ENCODE measurements at places on chromosomes 3 and 15. TPM values are rescaled to one million over a fixed set of nuclear protein-coding genes. Genes with fewer than 3 reads are reported as not detected.

DNA sequence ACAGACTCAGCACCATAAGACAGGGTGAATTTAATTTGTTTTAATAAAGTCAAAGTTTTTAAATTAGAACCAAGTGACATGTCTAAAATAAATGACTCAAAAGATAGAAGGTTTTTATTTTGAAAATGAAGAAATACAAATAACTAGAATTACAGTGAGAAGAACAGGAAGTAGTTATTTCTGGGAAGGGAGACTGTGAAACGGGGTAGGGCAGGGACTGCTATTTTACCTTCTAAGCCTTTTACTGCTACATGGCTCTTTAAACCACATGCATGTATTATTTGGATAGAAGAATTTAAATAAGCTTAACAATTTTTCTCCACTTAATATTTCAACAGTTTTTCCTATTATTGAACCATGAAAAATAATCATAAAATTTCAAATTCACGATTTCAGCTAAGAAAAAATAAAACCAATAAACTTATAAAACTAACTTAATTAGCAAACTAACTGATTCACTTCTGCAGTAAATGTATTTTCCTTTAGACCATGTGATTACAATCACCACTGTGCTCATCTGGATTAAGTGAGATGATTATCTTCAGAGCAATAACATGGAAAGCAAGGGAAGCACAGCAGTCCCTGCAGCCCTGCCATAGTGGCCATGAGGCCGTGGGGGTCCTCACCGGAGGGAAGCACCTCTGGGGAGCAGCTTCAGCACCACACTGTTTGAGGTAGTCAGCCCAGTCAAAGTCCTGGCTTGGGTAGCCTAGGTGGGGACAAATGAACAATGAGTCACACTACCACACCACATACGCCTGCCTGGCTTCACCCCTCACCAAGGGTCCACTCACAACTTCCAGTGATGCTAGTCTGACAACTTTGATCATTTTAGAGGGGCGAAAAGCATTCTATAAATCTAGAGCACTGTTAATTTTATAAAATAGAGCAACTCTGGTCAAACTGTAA is 28.3 kb upstream of the STIMATE start:
- no peak for DNase-seq

DNA sequence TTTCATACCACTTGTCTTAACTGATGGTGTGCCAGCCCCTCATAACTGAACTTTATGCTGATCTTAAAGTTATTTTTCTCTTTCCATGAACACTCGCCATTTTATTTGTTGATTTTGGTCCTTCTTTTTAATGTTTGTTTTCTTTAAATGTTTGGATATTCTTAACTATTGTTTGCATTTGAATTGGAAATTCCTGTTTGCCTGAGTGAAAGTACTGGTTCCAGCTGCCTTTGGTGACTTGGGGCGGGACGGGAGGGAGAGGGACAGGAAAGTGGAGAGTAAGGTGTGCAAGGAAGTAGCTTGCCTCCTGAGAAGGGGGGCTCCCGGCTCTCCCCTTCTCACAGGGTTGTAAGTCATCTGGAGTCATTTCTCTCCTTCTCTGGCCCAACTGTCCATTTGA is 287.1 kb upstream of the PPP2R3A start:
- no peak for DNase-seq

GRCh38 chr3:105399611-105400010 is 32.9 kb downstream of the ALCAM start:
- DNase-seq = peak; percentile 66

- DNase-seq = peak; percentile 91
These were observed 45.8 kb downstream of the MITF start for GRCh38 chr3:69784954-69785514.

DNA sequence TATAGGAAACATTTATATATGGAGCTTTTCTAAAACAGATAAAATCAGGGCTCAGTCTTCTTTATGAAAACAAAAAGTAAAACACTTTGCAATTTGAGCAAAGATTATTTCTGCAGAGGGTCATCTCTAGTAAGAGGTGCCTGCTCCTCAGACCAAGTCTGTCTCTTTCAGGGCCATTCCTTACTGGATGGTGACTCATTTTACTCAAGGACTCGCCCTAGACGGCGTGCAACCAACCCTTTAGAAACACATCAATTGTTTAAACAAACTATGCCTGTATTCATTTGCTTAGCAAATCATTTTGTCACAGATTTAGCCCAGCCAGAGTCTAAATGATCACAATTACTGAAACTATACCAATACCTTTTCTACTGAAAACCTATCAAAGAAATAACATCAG is 242.8 kb upstream of the ICE2 start:
- DNase-seq = peak; percentile 2

DNA sequence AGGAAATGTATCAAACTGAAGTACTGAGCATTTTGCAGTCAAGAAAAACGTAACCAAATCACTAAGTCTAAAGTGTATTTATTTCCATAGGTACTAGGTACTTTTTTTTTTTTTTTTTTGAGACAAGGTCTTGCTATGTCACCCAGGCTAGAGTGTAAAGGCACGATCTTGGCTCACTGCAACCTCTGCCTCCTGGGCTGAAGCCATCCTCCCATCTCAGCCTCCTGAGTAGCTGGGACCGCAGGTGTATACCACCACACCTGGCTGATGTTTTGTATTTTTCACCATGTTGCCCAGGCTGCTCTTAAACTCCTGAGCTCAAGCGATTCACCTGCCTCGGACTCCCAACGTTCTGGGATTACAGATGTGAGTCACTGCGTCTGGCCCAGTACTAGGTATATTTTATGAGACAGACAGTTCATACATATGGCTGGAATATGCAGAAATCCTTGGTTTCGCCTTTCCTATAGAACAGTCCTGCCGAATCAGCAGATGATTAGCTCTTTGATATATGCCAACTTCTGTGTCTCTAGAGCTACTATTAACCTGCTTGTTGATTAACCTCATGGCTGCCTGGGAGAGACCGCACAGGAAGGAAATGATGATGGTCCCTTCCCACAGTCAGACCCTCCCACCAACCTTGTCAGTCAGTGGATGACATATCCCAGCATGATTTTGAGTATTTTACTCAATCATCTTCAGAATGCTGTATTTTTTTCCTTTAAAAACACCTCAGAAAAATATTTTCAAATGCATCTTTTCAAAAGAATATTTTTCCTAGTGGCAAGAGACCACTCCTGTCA is 32.3 kb downstream of the TMOD3 start:
- no peak for DNase-seq

- peak; percentile 33 for DNase-seq
These were observed 169.1 kb downstream of the TPRG1 start for GRCh38 chr3:189340680-189341460.

DNA sequence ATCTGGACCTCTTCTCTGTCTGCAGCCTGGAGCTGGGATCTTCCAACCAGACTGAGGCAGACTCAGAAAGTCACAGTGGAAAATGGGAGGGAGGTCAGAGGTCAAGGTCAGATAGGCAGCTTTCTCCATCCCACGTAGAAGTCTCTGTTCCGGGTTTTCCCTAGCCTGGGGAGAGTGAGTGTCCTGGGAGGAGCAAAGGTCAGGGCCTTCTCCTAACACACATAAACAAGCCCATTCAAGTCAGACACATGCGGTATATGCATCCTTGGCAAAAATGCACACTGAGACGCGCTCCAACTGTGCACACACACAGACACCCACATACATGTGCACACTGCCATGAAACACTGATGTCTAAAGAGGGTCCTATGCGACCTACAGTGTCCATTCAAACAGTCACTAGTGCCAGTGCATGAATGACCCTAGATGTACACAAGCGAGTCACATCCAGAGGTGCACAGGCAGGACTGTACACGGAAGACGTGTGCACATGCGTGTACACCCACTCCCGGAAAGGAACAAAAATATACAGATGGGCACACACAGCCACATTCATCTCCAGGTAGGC is 681 bp downstream of the TWF2 start:
- peak; percentile 30 for DNase-seq

DNA sequence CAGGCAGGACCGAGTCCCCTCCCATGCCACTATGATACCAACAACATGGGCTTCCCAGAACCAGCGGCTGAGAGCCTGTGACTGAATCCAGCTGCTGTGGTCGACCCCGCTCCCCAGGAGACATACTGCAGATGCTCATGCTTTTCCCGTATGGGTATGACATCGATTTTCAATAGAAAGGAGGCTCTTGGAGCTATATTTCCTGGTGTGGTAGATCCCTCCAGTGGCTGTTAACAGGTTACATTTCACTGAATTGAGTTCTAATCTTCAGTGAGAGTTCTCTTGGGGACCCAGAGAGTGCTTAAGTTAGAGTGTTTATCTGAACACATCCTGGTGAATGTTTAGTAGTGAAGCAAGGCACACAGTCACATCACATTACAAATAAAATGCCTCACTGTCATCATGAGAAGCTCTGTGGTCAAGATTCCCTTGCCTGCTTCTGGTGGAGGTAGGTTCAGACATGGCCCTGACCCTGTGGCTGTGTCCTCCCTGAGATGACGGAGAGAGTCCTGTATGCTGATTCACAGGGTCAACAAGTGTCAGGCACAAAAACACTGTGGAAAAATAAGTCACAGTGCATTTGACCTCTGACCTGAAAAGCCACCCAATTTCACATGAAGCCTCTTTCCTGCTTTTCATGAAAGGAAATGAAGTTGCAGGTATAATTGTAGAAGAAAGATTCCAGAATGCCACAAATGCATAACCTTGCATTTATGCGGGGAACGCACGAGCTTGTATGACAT is 110.9 kb downstream of the GABRG3 start:
- DNase-seq = no peak

GRCh38 chr3:144626835-144627234 is 655.2 kb downstream of the DIPK2A start:
- DNase-seq = no peak

DNA sequence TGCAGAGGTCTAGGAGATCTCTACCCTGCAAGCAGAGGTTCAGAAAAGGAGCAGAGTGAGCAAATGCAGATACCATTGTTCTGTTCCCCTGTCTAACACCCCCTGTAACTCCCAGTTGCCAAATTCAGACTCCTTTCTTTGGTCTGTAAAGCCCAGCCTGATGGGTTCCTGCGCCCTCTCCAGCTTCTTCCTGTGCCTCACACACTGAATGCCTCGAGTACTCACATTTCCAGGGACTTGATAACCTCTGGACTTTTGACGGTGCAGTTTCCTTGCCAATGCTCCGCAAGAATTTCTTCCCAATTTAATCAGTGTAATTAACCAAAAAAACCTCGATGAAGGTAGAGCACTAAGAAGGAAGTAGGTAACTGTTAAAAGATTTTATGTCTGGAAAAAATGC is 19.3 kb downstream of the PDE8A start:
- no peak for DNase-seq

DNA sequence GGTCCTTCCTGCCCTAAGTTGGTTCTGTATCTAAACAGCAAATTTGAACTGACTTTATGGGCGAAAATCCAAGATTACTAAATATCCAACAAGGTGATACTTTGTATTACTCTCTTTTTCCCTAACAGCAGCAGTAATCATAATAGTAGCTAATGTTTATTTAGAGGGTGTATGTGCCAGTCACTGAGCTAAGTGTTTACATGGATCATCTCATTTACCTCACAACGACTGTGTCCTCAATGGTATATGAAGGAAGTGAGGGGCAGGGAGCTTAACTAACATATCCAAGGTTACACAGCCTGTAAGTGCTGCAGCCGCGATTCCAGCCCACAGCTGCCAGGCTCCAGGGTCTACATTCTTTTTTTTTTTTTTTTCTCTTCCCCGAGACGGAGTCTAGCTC is 10.3 kb upstream of the LRRC34 start:
- no peak for DNase-seq

DNA sequence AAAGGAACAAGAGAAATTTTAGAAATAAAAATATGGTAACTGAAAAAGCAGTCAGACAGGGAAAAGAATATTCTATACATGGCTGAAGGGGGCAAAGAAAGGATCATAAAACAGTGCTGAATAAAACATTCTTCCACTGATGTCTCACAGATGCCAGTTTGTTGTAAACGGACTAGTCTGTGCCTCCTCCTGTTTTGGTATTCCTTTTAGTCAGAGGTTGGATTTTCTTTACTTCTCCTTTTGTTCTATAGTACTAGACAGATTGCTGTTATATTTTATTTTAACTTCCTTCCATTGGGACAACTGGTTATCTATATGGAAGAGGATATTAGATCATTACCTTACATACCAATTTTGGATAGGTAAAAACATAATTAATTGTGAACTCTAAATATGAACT is 16.0 kb upstream of the GNB5 start:
- DNase-seq = no peak

The CACNA2D3 gene
- 0.91 TPM for total RNA-seq

The GPR160 gene
- total RNA-seq = 3.4 TPM

The LSAMP gene
- total RNA-seq = 0.25 TPM

The LNP1 gene
- total RNA-seq = 11.2 TPM

The AADAC gene
- total RNA-seq = not detected

The ITPKA gene
- 3.7 TPM for total RNA-seq

The CFAP44 gene
- total RNA-seq = 1.5 TPM

Measured in M059J (cell line).